ENCODE measurements at places on chromosomes 1 and 21. TPM values are rescaled to one million over a fixed set of nuclear protein-coding genes. Genes with fewer than 3 reads are reported as not detected.

The FNBP1L gene
- total RNA-seq, result 13.5 TPM

The TMPRSS15 gene
- total RNA-seq, result not detected

DNA sequence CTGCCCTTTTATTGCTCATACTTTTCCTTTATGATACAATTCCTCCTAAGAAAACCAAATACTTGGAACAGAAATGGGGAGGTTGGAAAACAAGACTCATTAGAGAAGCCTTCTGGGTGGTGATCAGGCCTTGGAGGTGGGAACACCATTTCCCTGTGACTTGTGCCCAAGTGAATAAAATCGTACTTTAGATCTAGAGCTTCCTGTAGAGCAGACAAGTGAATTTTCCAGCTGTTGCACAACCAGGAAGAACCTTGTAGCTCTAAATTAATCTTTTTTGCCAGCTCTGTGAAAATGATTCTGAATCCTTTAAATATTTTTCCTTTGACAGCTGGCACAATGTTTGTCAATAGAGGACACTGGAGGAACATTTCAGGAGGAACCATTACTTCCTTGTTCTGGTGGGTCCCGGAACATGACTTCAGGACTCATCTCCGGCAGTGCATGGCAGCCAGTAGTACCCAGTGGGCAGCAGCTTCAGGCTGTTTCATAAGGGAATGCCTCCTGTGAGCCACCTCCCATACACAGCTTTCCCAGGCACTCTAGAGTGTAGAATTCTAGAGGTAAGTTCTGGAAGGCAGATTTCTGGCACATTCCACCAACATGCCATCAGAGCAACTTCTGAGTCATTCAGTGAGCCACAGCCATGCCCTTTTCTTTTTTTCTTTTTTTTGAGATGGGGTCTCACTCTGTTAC is 5.5 kb upstream of the SNAPIN start:
- no peak for DNase-seq

DNA sequence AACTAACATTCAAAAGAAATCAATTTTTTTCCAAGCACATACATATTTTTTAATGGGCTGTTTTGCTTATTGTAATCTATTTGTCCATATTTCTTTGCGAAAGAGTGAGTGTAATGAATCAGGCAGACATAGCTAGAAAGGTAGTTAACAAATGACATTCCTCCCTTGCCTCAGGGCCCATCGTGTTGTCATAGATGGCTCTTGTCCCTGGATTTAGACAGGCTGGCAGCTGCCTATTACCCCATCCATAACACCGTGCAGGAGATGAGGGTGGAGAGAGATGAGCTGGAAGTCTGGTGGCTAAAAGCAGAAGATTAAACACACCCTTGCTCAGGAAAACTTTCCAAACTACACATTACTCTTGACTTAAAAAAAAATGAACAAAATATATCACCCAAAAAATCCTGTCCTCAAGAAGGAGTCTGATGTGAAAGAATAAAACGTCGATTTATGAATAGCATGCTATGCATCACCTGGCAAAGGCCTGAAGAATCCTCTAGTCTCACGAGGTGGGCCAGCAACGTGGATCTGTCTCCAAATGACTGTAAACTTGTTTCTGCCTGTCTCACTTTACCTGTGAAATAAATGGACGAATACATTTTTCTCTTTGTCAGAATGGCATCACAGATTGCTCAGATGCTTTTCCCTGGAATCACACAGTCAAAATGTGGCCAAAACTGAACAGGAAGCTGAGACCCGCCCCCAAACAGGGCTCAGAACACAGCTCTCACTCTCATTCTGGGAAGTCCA is 55.7 kb downstream of the C21orf91 start:
- no peak for DNase-seq

DNA sequence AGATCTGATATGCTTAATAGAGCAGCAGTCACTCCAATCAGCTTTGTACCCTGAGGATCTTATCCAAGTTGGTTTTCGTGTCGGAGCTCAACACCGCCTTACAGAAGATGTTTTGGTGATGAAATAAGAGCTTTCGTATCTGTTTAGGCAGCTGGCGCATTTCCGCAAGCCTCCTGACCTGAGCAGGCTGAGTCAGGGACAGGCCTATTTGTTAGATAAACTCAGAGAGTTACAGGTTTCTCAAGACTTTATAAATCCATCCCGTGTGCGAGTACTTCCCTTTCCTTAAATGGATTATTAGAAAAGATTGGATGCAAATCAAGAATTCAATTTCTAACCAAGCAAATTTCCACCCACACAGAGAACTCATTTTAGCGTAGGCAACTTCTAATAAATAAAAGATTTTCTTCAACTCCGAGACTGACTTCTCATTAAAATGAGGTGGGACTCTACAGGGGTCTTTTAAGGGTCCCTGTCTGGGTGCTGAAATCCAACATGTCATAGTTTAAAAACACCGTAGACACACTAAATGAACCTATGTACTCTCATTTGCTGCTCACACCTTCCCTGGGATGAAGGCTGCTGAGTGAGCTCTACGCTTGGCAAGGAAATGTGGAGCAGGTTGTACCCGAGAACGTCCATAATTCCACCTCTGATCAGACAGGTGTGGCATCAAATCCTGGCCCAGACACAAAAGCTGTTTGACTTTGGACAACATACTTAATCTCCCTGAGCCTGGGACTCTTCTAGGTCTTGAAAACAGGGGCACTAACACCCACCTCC is 106.9 kb upstream of the F3 start:
- DNase-seq, result no peak

Measured in cardiac septum (tissue), 1 donor.